Bronchus fibroblast of lung (primary cell): ENCODE measurements at places on chromosomes 6 and 20. TPM values are rescaled to one million over a fixed set of nuclear protein-coding genes. Genes with fewer than 3 reads are reported as not detected.

ALDH8A1 gene
- 0.15 and 0.17 TPM in 2 replicates for total RNA-seq

GATA5 gene
- not detected in 2 replicates for total RNA-seq

ADAM33 gene
- 14.7 and 15.3 TPM in 2 replicates for total RNA-seq

SLC17A3 gene
- total RNA-seq = not detected in 2 replicates

ARMH2 gene
- total RNA-seq = not detected in 2 replicates

TMX4 gene
- total RNA-seq = 13.1 and 15.0 TPM in 2 replicates

SLC17A9 gene
- 20.2 and 21.3 TPM in 2 replicates for total RNA-seq

PLEKHG1 gene
- total RNA-seq = 1.2 and 1.6 TPM in 2 replicates

CALHM4 gene
- total RNA-seq = not detected in 2 replicates

GPR6 gene
- not detected in 2 replicates for total RNA-seq

BEND6 gene
- 7.1 and 8.6 TPM in 2 replicates for total RNA-seq

EYA4 gene
- 8.1 and 8.2 TPM in 2 replicates for total RNA-seq

KCNQ2 gene
- total RNA-seq = not detected in 2 replicates

PRL gene
- total RNA-seq = not detected in 2 replicates

C20orf141 gene
- not detected in 2 replicates for total RNA-seq

BPI gene
- not detected in 2 replicates for total RNA-seq

SOX18 gene
- 0.17 TPM in 1 of 2 replicates, not detected in the other for total RNA-seq
